ENCODE measurements at places on chromosomes 7 and 10.

GRCh38 chr10:108673741-108674140 is 1249.6 kb downstream of the XPNPEP1 start:
- DNase-seq: no peak

DNA sequence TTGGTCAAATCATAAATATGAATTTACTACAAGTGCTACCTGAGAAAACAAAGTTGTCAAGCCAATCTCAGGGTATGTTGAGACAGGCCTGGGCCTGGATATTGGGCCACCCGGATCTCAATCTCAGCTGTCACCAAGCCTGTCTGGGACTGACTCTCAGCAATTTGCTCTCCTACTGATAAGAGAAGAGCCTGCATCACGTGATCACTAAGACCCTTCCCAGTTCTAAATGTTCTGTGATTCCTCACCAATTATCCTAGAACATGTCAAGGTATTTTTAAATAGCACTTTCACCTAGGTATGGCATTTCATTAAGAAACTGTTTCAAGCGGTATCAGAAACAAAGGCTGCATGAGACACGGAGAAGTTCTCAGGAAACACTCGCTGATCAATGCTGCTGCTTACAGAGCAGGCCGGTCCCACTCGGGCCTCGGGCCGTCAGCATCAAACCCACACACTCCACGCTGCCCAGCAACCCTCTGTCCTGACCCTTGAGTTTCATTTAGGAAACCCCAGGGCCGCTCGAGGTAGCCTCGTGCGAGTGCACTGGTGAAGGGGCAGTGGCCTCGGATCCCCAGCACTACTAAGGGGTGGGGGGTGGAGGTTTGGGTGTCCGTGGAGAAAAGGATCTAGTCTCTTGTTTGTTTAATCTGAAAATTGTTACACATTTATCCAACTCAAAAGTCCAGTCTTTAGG is 4.1 kb downstream of the KLF6 start:
- no peak for DNase-seq

GRCh38 chr10:69646185-69647060 is 16.4 kb downstream of the FAM241B start:
- DNase-seq: peak; percentile 10

- no peak for DNase-seq
Observed at GRCh38 chr7:12637819-12638592, 49.4 kb upstream of the ARL4A start.

GRCh38 chr7:15628876-15629275 is 57.6 kb downstream of the MEOX2 start:
- no peak for DNase-seq
